Astrocyte (in vitro differentiated cells and primary cell): ENCODE measurements at places on chromosomes 5 and 9. TPM values are rescaled to one million over a fixed set of nuclear protein-coding genes. Genes with fewer than 3 reads are reported as not detected.

DNA sequence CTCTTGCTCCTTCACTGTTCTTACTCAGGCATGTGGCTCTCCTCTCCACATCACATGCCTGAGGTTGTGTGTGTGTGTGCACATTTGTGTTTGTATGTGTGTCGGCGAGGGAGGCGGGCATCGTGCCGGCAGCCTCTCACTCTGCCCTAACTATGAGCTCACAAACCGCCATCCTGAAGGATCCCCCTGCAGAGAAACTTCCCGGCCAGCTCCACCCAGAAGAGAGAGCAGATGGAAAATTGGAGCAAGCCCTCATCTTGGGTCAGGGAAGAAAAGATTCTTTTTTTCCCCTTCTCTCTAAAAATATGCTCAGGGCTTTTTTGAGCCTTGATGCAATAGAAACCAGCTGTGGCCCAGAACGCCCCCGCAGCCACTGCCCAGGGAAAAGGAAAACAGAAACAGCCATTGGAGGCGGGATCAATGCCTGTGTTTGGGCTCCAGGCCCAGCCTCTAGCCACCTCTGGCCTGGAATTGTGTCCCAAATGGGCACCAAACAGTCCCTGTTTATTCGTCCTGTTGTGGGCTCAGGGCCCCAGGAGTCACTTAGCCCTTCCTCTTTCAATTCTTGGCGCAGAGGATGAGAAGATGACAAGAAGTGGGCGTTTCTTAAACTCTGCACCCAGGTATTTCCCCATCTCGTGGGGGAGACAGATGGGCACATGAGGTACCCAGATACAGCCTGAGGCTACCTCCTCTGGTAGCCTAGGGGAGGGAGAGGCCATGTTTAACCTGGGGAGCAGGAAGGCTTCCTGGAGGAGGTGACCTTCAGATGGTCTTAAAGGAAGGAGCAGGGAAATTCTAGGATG lies 151.5 kb downstream of the RGS3 start:
- peak; percentile 84 for DNase-seq

DNA sequence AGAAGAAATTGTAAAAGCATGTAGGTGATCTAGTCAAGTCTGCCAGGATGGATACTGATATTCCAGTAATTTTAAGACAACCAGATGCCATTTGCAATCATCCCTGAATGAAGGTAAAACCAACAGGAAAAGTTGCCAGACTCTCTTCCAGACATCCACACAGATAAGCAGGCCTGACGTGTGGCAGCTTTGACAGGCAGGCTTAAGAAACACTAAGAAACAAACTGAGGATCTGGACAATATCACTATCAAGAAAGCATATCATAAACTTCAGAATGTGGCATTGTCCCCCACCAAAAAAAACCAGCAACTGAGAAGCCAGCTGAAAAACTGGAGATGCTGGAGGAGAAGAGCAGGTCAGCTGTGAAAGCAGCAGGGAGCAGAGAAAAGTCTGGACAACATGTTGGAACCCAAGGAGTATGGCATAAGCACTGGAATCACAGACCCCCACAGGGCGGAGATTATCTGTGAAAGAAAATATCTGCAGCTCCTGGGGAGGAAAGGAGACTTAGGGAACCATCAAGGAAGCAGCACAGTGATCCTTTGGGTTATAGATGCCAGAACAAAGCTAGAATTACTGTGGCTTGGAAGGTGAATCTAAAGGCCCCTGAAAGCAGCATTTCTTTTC lies 307.0 kb downstream of the CWC27 start:
- no peak for DNase-seq

GRCh38 chr5:54180630-54181031 lies 129.7 kb downstream of the ARL15 start:
- peak; percentile 19 for DNase-seq

Gene PRXL2C
- 12.2 and 12.6 TPM in 2 replicates for total RNA-seq
